ENCODE measurements at places on chromosomes 13 and 19.
A peak's percentile ranks its signal among the peaks of the same experiment; 100 is the strongest.

DNA sequence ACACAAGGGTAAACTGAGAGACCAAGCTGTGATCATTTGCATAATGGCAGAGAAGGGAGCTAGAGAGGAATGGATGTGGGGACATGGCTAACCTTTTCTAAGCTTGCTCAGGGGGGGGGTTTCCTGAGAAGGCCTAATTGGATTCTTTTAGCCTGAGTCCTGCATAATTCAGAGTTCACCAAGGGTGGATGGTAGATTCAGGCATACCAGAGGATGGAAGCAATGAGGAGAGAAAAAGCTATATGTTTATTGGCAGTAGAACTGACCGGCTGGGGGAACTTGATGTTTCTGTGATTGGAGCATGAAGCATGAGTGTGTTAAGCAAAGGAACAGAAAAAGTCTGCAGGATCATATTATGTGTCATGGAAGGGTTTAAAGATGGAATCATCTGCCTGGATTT lies 65.9 kb upstream of the KLF12 start:
- DNase-seq = peak; percentile 55

DNA sequence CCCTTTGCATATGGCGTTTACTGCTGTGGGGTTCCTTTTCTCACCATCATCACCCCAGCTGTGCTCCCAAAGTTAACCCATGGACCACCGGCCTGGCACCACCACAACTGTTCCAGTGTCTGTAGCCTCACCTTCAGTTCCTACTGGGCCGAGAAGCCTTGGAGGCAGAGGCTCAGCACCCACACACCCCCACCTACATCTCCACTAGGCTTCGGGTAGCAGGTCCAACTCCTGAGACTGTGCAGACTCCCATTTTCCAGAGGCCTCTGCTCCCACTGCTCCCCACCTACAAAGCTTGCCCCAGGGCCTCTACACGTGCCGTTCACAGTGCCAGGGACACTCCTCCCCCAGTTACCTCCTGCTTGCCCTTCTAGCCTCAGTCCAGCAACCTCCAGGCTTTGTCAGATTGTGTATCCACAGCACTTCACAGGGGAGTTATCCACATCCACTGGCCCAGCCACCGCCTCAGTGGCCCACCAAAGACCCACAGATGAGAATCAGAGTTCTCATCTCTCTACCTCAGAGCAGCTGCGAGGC lies 14.1 kb downstream of the SLC27A5 start:
- DNase-seq = no peak

- no peak for DNase-seq
These were observed 894.3 kb upstream of the PCDH20 start for GRCh38 chr13:62309904-62310303.

GRCh38 chr13:105602956-105603670 lies 932.3 kb downstream of the EFNB2 start:
- DNase-seq = no peak

DNA sequence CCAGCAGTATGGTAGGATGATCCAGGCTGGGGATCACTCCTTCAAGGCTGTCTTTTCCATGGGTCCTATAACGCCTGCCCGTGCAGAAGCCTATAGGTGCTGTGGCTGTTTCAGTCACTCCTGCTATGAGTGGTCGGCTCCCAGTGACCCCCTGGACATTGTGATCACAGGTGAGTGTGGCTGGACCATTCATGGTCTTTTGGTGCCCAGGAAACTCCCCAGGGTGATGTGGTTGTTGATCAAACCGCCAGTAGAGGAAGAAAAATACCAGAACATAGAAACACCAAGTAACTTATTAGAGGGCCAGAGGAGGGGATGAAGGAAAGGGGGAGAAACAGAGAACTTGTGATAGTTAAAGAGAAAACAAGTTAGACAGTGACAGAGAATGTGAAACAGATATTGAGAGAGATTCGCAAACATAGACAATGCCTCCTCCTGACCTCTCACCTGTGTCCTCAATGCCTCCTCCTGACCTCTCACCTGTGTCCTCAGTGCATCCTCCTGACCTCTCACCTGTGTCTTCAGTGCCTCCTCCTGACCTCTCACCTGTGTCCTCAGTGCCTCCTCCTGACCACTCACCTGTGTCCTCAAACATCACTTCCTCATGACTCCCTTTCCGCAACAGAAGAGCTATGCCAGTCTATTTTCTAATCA lies 19.4 kb downstream of the LAIR2 start:
- DNase-seq = no peak

DNA sequence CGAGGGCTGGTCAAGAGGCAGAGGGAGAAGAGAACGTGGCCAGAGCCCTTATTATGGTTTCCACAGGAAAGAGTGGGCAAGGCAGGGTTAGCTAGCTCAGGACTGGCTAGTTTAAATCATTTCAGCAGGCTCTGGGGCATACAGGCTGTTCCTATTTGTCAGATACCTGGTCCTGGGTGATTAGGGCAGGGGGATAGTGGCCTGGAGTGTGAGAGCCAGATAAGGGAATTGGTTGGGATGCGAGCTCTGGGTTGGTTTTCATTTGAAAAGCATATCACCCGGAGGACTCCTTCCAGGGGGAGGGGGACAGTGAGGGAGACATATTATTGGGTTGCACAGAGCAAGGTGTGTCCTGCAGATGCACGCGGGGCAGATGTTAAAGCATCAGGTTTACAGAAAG lies 75.3 kb upstream of the CLDN10 start:
- DNase-seq = no peak

Data from astrocyte of the spinal cord (primary cell).